ENCODE measurements at places on chromosomes 1 and 21.
A peak's percentile ranks its signal among the peaks of the same experiment; 100 is the strongest.

DNA sequence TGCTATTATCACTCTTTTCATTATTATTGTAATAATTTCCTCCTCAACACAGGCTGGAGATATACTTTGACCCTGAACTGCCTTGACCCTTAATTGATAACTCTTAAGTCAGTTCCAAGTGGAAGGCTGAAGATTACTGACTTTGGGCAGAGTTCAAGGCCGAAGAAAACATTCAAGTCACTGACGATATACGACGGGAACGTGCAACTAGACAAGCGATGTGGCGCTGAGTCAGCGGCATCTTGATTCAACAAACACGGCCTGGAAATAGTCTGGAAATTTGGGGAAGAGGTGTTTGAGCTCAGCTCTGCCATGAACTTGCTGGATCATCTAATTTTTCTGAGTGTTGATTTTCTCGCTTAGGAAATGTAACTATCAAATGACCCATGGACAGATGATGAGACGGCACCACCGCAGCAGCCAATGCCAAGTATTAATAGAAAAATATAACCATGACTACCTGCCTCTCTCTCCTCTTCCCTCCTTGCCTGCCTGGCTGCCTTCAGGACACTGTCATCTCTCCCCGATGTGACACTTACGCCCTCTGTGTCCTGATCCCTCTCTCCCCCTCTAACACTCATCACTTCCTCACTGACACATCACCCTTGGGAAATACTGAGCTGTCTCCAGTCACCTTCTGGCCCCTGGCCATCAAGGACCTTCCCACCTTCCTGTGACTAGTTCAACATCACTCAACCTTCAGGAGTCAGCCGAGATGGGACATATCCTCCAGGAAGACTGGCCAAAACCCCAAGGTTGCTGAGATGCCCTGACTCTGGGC, 49.4 kb downstream of the TMCO4 start:
- no peak for DNase-seq

DNA sequence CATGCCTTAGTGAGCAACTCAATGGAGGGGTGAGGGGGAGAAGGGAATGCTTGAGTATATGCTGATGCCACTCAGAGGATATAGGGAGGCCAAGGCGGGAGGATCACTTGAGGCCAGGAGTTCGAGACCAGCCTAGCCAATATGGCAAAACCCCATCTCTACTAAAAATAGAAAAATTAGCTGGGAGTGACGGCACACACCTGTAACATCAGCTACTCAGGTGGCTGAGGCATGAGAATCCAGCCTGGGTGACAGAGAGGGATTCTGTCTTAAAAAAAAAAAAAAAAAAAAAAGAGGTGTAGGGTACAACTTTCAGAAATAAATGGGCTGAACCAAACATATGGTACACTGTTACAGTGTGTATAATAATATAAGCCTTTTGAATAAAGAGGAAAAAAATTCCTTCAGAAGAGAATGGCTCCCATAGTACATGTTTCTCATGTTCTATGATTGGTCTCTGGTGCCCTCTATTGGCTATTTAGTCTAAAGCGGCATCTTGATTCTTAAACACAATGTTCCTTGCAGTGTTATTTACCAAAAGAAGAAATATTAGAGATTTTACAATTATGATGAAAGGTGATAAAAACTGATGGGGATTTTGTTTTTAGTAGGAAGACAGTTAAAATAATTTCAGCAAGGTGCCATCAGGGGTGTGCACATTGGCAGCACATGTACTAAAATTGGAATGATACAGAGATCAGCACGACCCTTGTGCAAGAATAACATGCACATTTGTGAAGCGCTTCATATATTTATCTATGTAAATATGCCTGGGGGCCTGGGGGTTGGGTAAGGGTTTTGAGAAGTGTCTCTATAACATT, 109.8 kb downstream of the PATJ start:
- peak; percentile 35 for DNase-seq

DNA sequence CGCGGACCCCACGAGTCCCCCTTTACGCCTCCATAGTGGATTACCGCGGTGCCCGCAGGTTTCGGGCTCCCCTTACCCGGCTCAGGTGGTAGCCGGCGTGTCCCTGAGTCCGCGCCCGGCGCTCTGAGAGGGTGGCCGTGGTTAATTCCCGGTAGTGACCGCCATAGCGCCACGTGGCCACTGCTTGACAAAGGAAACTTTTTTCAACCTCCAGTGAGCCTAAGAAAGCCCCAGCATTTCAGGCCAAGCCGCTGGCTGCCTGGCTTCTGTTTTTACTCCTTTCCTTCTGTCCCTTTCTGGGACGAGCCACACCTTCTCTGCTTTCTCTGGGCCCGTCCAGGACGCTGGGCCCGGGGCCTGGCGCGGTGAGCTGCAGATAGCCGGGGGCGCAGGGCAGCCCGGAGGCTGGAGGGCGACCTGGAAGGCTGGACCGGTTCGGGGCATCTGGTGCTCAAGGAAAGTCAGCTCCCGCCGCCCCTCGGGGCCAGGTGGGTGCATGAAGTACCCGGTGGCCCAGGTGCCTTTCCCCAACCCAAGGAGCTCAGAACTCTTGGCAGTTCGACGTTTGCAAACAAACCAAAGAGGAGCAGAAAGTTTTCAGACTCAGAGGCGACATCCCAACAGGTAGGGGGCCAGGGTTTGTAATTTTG, 540 bp upstream of the C1orf198 start:
- DNase-seq: peak; percentile 15

DNA sequence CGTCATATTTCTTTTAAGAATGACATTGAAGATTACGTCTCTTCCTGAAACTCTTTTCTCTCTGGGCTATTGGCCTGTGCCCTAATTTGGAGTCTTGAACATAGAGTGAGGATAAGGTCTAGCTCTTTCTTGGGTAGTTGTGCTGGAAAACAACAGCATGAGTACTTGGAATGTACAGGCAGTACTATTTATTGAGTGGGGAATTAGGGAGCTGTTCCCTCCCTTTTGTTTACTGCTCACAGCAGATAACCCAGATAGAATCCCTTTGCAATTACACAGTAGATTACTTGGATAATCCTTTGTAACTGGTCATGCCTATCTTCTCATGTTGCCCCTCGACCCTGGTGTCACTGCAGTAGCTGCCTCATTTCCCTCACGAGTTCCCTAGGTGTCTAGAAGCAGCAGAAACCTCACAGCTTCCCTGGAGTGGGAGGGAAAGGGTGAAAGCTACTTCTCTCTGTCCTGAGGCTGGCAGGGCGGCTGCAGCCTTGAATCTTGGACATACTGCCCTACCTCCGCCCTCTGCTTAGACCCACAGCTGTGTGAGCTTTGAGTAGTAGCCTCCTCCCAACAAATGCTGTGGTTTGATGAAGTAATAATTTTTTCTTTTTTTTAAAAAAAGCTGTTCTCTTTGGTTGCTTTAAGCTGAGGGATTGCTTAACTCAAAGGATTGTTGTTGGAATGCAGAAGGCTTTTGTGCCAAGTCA, 70.6 kb downstream of the FGGY start:
- peak; percentile 73 for DNase-seq

DNA sequence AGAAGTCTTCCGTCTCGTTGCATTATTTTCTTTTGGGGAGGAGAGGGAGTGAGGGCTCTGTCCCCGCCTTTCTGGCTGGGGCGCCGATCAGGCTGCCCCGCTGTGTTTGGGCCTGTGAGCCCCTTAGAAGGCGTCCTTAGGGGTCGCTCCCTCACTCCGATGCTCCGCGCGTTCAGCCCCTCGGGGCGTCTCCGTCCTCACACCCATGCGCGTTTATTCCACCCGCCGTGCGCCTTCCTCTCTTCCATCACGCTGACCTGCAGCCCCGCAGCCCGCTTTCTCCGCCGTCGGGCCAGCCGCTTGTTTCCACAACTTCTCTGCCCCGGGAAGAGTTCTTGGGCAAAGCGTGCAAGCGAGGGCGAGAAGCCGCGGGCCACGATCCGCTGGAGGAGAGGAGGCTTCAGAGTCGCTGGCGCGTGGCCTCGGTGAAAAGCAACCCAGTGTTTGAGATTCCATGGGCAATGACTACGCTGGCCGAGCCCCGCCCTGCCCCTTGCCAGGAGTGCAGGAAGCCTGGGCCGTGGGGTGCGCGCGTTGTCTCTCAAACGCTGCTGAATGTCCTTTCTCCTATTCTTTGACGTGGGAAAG, 27.7 kb downstream of the TRIM11 start:
- DNase-seq: peak; percentile 50

DNA sequence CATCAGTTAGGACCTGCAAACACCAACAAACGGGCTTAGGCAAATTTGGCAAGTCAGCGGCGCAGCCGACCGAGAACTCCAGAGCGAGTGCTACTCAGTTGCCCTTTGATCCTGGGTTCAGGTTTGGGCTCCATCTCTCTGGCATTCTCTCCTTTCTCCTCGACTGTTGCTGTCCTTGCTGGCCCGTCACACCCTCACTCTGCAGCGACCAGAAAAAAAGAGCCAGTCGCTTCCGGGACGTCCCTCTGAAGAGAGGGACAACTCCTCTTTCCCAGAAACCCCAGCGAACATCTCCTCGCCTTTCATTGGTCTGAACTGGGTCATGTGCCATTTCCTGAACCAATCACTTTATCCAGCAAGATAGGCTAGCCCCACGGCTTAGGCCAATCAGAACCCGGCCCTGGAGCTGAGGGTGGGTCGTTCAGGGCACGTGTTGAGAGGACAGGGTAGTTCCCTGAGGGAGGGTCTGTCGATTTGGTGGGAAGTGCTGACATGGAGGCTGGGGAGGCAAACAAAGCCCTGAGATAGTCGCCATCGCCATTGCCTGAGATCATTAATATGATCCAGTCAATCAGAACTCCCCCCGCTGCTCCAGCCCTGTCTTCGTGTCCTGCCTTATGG, 113.7 kb downstream of the PTPRU start:
- no peak for DNase-seq

- DNase-seq: no peak
Measured at GRCh38 chr21:41925767-41926116, 28.1 kb downstream of the C2CD2 start.

GRCh38 chr21:29029524-29029923, 5.1 kb downstream of the USP16 start:
- DNase-seq: no peak

GRCh38 chr1:2445162-2445822, 30.8 kb upstream of the PLCH2 start:
- no peak for DNase-seq

DNA sequence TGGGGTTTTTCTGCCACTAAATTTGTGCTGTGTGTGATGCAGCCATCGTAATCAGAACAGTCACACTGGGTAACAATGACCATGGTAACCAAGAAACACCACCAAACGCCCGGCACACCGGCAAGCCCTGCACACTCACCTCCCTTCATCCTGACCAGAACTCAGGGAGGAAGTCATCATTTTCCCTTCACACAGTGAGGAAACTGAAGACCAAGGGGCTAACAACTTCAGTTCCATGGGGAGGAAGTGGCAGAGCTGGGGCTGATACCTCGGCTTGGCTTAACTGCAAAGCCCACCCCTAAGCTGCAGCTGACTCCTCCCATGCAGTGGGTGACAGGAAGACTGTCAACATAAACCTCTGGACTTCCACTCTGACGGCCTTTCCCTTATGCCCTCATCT, 69.3 kb upstream of the BCAR3 start:
- no peak for DNase-seq

GRCh38 chr21:36860736-36861594, 105.5 kb downstream of the HLCS start:
- peak; percentile 85 for DNase-seq

DNA sequence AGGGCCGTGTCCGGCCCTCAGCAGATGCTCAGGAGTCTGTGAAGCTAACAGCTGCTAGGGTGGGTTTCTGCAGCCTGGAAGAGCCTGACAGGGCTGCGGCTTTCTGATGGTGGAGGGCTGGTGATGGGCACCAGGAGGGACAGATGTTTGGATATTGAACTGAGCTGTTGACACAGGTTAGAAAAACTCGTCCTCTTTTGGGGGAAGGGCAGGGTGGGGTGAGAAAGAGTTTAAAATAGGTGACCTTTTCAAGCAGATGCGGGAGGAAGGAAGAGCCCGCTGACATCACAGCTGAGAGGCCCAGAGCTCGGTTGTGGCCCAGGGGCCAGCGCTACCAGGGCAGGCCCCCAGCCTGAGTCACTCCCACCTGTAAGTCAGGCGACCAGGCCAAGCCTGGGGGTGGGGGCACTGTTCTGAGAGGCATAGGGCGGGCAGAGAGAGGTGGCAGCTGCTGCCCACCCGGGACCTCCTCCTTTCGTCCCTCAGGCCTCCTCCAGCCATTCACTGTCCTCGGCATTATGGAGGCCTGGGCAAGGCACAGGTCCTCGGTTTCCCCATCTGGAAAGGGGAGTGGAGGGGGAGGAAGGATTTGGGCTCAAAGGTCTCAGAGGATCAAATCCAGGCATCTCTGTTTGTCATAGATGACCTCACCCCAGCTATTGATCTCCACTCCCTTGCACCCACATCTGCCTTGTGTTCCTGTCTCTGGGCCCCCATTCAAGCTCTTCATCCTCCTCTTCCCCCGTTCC, 32.3 kb upstream of the ID3 start:
- no peak for DNase-seq

- peak; percentile 34 for DNase-seq
Measured at GRCh38 chr21:39660191-39660980, 47.6 kb downstream of the B3GALT5 start.

- no peak for DNase-seq
Measured at GRCh38 chr1:33298623-33299277, 22.1 kb downstream of the A3GALT2 start.

- DNase-seq: no peak
Measured at GRCh38 chr21:29725025-29725736, 214.6 kb downstream of the GRIK1 start.

DNA sequence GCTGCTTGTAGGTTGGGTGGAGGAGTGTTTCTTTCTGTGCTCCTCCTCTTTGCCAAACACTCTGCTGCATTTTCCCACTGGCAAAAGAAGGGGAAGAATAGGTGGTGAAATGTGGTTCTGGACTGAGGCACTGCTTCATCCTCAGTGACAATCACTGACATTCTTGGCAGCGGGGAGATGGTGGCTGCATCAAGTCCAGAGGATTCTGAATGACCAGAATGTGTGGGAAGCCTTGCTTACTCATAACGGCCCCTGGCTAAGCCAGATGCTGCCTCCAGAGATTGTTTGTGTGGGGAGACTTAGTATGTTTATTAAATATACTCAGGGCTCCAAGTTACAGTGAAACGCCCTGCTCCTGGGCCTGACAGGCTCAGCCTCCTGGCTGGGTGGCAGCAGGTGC, 160.3 kb downstream of the CACNA1E start:
- no peak for DNase-seq

DNA sequence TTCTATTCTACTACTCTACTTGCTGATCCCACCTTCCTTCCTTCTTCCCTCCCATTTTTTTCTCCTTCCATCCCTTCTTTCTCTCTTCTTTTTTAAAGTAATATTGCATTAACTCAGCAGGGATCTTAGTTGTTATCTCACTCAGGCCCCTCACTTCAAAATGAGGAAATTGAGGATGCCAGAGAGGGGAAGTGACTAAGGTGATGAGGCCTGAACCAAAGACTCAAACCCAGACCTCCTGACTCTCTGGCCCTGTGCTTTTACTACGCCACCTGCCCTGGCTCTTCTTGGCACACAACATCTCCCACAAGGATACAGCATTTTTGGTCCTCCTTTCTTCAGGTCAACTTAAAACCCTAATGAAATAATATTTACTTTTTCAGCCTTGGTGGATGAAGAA, 151.7 kb upstream of the ZNF648 start:
- DNase-seq: no peak

- no peak for DNase-seq
Measured at GRCh38 chr21:38356883-38357625, 100.3 kb downstream of the KCNJ15 start.
